ENCODE measurements at places on chromosomes 6 and 20.

GRCh38 chr6:161890832-161891297, 617.0 kb upstream of the AGPAT4 start:
- peak; percentile 9 for DNase-seq

GRCh38 chr6:54860132-54860531, 13.6 kb downstream of the FAM83B start:
- no peak for DNase-seq

GRCh38 chr6:18329776-18330175, 57.4 kb upstream of the RNF144B start:
- no peak for DNase-seq

GRCh38 chr6:132812255-132812732, 2.1 kb upstream of the RPS12 start:
- DNase-seq, result no peak

DNA sequence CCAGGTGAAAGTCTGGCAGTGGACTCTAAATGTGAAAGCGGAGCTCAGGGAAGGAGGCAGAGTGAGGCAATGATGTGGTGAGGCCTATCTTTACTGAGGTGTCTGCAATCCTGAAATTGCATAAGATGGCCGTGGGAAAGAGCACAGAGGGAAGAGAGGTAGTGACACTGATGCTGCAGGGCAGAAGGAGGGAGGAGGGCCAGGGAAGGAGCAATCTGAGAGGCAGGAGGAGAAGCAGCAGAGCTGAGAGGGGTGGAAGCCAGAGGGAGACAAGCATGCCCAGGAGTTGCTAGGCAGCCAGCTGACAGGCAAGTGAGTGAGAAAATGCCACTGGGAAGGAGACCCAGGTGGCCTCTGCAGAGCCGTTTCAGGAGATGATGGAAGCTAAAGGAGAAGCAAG, 97.4 kb upstream of the CNR1 start:
- no peak for DNase-seq

DNA sequence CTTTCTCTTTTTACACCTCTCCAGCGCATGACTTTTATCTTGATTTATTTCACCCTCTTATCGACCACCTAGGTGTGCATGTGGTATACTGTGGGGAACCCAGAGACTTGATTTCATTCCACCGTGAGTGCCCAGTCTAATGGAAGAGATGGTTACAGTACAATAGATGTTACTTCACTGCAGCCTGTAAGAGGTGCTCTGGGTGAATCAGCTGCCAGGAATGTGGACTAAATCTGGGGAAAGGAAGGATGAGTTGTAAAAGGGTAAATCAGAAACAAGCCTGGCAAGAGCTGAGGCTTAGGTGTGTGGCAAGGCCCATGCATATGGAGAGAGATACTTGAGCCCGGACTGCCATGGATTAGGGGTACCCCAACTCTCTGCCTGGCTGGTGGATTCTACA, 7.4 kb downstream of the STK35 start:
- DNase-seq, result no peak

DNA sequence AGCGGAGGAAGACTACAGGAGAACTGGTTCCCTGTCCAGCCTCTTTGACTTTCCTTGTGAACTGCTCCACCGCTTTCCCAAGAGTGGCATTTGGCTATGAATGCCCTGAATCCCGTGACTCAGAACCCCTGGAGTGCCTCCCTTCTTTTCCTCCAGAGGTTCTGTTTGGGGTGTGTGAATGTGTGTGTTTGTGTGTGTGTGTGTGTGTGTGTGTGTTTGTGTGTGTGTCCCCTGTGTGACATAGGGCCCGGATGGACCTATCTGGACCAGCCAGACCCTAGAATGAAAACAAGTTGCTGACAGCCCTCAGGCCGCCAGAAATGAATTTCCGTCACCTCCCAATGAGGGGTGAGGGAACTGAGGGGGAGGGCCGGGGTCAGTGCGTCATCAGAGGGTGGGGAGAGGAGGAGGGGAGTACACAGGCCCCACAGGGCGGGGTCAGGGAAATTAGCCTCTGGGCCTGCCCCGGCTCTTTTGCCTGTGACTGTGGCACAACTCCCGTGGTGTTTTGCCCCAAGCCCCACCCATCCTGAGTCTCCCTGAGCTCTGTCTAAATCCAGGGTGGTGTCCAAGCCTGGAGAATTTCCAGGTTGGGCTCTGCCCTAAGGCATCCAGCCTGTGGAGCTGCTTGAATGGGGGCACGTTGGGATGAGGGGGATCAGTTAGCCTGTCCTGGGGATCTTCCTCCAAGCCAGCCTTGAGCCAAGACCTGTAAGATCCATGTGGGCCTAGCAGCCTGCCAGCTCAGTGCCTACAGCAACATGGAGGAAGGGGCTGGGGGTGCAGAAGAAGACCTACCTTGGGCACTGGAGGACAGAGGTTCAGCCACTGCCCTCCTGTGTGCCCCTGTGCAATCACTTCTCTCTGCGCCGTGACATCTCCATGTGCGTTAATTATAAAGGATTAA, 15.2 kb upstream of the MRPS18A start:
- peak; percentile 73 for DNase-seq

- DNase-seq, result no peak
Measured at GRCh38 chr6:5497896-5498578, 236.7 kb downstream of the FARS2 start.

DNA sequence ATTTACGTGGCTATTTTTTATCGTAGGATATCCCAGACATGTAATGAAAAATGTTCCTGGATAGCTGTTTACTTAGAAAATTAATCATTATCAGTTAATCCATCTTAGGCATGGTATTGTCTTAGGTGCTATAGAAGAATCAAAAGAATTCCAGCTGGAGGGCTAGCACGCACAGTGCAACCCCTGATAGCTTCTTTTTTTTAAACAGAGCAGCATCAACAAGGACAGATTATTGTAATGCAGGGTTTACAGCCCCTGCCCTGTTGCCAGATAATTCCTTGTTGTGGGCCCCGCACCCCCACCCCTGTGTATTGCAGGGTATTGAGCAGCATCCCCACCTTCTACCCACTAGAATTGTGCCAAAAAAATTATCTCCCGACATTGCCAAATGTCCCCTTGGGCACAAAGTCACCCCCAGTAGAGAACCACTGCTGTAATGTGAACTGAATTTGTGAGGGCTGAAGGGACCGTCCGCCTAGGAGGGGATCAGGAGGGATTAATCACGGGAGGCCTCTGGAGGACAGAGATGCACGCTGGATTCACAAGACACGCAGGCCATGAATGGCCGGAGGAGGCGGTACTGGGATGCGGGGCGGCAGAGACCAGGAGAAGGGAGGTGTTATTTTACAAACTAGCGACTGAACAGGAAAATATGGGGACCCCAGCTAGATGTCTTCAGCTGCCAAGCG, 174.6 kb downstream of the ZDHHC14 start:
- no peak for DNase-seq

DNA sequence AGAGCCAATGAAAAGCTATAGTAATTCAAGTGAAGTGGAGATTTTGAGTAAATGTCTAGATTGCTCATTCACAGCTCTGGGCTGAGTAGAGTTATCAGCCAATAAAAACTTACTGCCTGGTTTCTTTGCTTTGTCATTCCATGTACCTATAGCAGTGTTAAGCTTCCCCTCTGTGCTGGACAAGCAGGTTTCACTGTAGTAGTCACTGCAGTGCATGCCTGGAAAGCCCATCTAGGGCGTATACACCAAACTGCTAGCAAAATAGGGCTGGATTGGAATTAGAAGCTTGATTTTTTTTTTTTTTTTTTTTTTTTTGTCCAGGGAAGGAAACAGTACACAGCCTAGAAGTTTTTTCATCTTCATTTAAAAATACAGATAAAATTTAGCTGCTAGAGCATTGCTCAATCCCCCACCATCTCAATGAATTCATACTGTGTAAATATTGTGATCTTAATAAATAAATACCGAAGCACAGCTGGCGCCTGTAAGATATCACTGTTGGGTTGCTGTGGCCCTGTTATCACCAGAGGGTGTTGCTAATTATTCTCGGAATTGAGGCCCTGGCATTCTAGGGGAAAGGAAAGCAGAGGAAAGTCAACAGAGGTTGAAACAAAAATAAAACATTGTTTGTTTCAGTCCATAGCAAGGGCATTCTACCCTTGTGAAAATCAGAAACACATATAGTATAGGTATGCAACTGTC, 968.5 kb upstream of the GJE1 start:
- no peak for DNase-seq

GRCh38 chr6:166437661-166438060, 54.9 kb upstream of the MPC1 start:
- no peak for DNase-seq
